Camera-type eye (tissue), 1 donor: ENCODE measurements at places on chromosomes 4 and X. TPM values are rescaled to one million over a fixed set of nuclear protein-coding genes. Genes with fewer than 3 reads are reported as not detected.

The AR gene
- total RNA-seq, result 8.9 TPM

The GDPD2 gene
- total RNA-seq, result 7.5 TPM

The SOX3 gene
- total RNA-seq, result 2.1 TPM

The CBR4 gene
- 55.9 TPM for total RNA-seq

The TMEM128 gene
- 29.8 TPM for total RNA-seq

The PPP2R2C gene
- 10.1 TPM for total RNA-seq

The TCEAL3 gene
- total RNA-seq, result 18.3 TPM

The TBX22 gene
- total RNA-seq, result 1.3 TPM

The PHF8 gene
- total RNA-seq, result 73.9 TPM

The MAGEA9B gene
- total RNA-seq, result not detected

The IBSP gene
- not detected for total RNA-seq

The NEXMIF gene
- total RNA-seq, result 13.9 TPM

The PAGE2 gene
- total RNA-seq, result not detected

The EGF gene
- 20.8 TPM for total RNA-seq

The ASB9 gene
- total RNA-seq, result 5.3 TPM

The HSFX3 gene
- total RNA-seq, result not detected

The TMEM47 gene
- total RNA-seq, result 86.8 TPM

The TXK gene
- total RNA-seq, result 2.9 TPM

The EREG gene
- total RNA-seq, result 0.27 TPM

The ATP8A1 gene
- total RNA-seq, result 105 TPM

The BEX5 gene
- total RNA-seq, result 7.7 TPM

The LDB2 gene
- 108 TPM for total RNA-seq

The HHIP gene
- 33.3 TPM for total RNA-seq

The SLC38A5 gene
- 103 TPM for total RNA-seq

The ZNF718 gene
- 30.5 TPM for total RNA-seq

The MAGED1 gene
- 135 TPM for total RNA-seq

The MSANTD1 gene
- total RNA-seq, result 1.3 TPM

The GRIA2 gene
- total RNA-seq, result 46.6 TPM
